SJCRH30 (cell line): ENCODE measurements at places on chromosomes 1 and 21.

DNA sequence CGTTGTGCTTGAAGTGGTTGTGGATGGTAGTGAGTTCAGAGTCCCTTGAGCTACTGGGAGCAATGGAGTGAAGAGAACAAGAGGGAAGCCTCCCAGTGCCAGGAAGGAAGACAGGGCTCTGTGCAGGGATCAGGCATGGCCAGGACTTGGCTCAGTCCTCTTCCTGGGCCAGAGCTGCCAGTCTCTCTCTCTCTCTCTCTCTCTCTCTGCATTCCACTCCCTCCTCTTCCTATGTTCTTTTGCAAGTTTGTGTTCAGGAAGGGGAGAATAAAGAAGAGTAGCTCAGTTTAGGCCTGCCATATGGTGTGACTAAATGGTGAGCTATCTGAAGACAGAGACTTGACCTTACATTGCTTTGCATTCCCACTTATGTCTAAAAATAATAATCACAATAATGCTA, 20.5 kb upstream of the RPTN start:
- no peak for DNase-seq

- DNase-seq, result no peak
Measured at GRCh38 chr1:160437432-160438316, 37.3 kb downstream of the VANGL2 start.

DNA sequence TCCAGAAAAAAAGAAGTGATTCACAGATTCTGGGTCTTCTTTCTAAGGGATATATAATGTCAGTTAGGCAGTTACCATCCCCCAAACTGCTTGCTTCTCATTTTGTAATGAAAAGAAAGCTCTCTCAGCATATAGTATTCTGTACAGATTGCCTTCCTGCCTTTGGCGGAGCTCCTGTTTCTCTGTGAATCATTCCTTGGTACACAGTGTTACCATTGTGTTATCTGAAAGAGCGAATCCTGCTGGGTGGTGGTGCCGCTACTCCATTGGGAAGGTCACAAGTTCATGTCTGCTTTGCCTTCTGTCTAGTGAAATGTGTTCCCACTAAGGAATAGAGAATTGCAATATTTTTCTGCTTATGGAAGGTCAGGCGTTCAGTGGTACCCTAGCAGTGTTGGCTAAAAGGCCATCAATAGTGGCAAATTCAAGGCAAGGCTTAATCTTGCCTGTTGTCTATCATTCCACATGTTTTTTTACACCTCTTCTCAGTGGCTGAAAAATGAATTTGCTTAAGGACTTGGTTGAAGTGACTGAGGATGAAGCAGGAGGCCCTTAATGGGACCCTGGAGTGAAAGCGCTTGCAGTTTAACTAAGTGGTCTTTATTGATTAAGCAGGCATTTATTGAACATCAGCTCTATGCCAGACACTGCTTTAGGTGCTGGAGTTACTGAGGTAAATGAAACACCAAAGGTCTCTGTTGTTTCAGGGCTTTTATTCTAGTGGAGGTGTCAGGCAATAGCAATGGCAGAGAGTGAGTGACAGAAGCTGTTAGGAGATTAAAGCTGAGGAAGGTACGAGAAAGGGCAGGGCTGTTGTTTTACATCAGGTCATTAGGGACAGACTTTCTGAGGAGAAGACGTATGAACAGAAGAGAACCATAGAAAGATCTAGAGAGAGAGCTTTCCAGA, 186.7 kb downstream of the PDE4B start:
- peak; percentile 38 for DNase-seq

GRCh38 chr1:108643492-108644335, 17.2 kb downstream of the HENMT1 start:
- peak; percentile 68 for DNase-seq

GRCh38 chr1:218558271-218558810, 213.2 kb downstream of the TGFB2 start:
- DNase-seq, result no peak

GRCh38 chr1:202603435-202603834, 106.8 kb downstream of the SYT2 start:
- DNase-seq, result no peak

GRCh38 chr1:176904057-176904751, 260.3 kb downstream of the ASTN1 start:
- no peak for DNase-seq

- DNase-seq, result no peak
Measured at GRCh38 chr21:38807986-38808385, 2.3 kb downstream of the ETS2 start.
